ENCODE measurements at places on chromosomes 4 and X. TPM values are rescaled to one million over a fixed set of nuclear protein-coding genes. Genes with fewer than 3 reads are reported as not detected.
A peak's percentile ranks its signal among the peaks of the same experiment; 100 is the strongest.

PDZD4 gene
- total RNA-seq: 8.2 TPM

AKAP4 gene
- total RNA-seq: not detected

DNA sequence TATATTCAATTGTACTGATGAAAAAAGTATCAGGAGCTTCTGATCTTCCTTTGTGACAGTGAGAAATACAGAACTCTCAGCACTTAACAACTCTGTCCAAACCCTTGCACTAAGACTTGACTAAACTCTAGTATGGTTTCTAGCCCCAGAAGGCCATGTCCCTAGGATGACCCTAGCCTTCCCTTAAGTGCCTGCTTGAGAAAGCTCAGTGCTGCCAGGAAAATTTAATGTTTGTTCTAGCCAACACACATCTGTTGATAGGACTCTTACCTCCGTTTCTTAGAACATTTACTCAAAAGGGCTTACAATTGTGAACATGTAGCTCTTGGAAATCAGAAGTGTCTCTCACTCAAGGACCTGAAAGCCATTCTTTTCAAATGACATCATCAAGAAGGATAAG lies 1055.2 kb upstream of the FTHL17 start:
- DNase-seq: no peak

- DNase-seq: no peak
Observed at GRCh38 chr4:186859420-186859819, 135.8 kb upstream of the FAT1 start.

- DNase-seq: no peak
Observed at GRCh38 chr4:169153481-169154087, 117.2 kb downstream of the SH3RF1 start.

ITGB1BP2 gene
- 1.2 TPM for total RNA-seq

- no peak for DNase-seq
Observed at GRCh38 chr4:17915439-17915838, 104.7 kb downstream of the NCAPG start.

- no peak for DNase-seq
Observed at GRCh38 chrX:44484607-44485146, 58.0 kb downstream of the FUNDC1 start.

- DNase-seq: no peak
Observed at GRCh38 chr4:23590431-23590830, 299.4 kb downstream of the PPARGC1A start.

GRCh38 chrX:68710870-68711576 lies 63.6 kb downstream of the STARD8 start:
- DNase-seq: peak; percentile 42

- peak; percentile 35 for DNase-seq
Observed at GRCh38 chr4:157994863-157995262, 178.0 kb downstream of the GASK1B start.

GRCh38 chr4:118917582-118917981 lies 28.9 kb downstream of the SYNPO2 start:
- DNase-seq: peak; percentile 12

HMX1 gene
- total RNA-seq: not detected

MAGIX gene
- total RNA-seq: 1.8 TPM

GRCh38 chr4:8874003-8874895 lies 2.6 kb upstream of the HMX1 start:
- DNase-seq: no peak

CYP4V2 gene
- 26.9 TPM for total RNA-seq

GRCh38 chr4:69054578-69055200 lies 41.6 kb upstream of the UGT2B7 start:
- peak; percentile 66 for DNase-seq

- DNase-seq: no peak
Observed at GRCh38 chrX:46823481-46823880, 13.4 kb upstream of the RP2 start.

DNA sequence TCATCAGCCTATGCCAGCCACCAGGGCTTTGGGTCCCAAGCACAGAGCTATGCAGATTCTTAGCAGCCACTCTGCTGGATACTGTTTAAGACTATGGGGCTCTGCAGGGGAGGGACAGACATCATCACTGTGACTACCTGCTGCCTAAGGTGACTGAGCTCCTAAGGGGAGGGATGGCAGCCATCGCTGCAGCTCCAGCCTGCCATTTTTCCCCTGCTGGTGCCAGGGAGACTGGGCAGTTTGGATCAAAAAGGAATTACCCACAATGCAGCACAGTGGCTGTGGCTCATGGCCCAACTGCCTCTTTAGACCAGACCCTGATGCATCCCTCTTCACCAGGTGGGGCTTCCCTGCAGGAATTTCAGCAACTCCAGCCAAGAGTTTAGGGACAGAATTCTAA lies 28.6 kb upstream of the INPP4B start:
- DNase-seq: no peak

IBSP gene
- total RNA-seq: not detected

CABS1 gene
- not detected for total RNA-seq

GRCh38 chr4:150497612-150498011 lies 84.3 kb upstream of the MAB21L2 start:
- DNase-seq: no peak

GRCh38 chrX:110915570-110915969 lies 120.0 kb upstream of the CHRDL1 start:
- DNase-seq: no peak

DNA sequence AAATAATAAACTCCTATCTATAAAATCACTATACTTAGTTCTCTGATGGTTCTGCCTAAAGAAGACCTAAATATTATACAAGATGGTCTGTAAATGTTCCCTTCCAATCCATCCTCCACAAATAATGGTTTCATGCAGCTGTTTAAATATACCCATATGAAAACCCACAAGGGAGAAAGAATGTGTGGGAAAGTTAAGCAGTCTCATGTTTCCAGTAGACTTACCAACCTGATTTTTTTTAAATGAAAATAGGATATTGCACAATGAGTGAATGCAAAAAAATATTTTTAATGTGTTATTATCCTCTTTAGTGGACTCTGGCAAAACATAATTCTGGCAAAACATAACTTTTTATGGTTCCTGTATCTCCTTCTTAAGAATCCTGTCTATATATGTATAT lies 23.3 kb downstream of the CAMK2D start:
- no peak for DNase-seq

DNA sequence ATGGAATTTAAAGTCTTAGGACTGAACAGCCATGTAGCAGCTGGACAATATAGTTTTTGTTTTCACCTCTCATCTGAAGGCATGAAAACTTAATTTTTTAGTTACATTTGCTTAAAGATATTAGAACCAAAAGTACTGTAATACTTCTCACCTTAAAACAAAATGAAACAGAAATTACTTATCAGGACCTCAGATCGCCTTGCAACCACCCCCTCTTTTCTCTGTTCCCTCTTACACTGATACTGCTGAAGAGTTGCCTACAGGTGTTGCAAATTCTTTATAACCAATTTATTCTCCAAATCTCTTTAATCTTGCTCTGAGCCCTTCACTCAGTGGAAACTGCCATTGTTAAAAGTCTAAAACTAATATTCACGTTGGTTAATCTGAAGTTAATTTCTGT lies 145.0 kb downstream of the SPCS3 start:
- DNase-seq: no peak

DNA sequence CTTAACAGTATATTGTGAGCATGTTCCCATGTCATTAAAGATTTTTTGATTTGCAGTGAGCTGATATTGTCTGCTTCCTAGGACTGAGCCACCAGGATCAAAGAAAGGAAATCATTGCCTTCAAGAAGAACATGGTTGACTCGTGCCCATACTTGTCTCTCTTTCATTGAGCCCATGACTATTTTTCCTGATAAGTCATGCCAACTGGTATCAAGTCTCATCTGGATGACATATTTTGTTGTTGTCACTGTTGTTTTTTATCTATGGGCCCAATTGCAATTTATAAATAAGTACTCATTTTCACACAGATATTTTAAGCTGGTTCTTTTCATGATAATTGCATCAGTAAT lies 10.2 kb upstream of the RHOH start:
- DNase-seq: no peak

GRCh38 chr4:124640022-124640730 lies 72.4 kb downstream of the ANKRD50 start:
- peak; percentile 86 for DNase-seq

BTK gene
- not detected for total RNA-seq

DNA sequence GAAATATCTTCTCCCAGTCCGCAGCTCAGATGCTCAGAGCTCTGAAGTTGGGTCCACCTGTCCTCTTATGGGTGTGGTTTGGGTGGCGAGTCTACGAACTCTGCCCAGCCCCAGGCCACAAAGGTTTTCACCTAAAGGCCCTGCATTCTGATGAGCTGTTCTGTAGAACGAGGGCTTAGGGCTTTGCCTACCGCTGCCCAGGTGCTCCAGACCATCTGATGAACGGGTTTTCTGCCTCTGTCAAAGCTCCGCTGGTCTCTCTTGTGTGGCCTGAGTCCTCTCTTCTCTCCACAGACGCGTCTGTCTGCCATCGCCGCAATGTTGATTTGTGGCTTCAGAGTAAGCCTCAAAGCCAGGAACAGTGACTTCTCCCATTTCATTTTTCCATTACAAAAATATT lies 28.4 kb upstream of the CPLX1 start:
- no peak for DNase-seq

- no peak for DNase-seq
Observed at GRCh38 chr4:34649716-34650115, 1594.6 kb downstream of the ARAP2 start.

GPC3 gene
- total RNA-seq: not detected

- peak; percentile 78 for DNase-seq
Observed at GRCh38 chrX:154719132-154719675, 31.7 kb downstream of the GAB3 start.

SERTM2 gene
- total RNA-seq: not detected

SHROOM2 gene
- 2.8 TPM for total RNA-seq

DNA sequence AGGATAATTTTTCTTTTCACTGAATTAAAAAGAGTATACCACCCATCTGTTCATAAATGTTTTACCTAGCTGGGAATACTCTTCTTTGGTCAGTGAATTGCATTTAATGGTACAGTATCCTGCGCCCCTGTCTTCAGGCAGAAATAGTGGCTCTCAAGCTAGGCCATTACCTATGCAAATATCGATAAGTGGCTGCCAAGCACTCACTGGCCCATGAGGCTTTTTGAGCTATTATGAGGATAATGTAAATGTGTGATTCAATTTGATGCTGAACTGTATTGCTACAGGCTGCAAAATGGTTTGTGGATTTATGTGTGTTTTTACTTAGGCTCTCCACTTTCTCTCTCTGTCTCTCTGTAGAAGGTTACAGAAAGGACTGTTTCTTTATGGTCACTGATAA lies 30.1 kb upstream of the MTMR1 start:
- DNase-seq: no peak

All from A172 (cell line).